Dermis lymphatic vessel endothelial cell (primary cell): ENCODE measurements at places on chromosomes 5 and 9. TPM values are rescaled to one million over a fixed set of nuclear protein-coding genes. Genes with fewer than 3 reads are reported as not detected.

The IL5 gene
- not detected in 2 replicates for total RNA-seq

The PCDHA1 gene
- total RNA-seq, result under 0.01 and 0.09 TPM in 2 replicates

The TRPM6 gene
- total RNA-seq, result 0.09 and 0.33 TPM in 2 replicates

The OR2Y1 gene
- not detected in 2 replicates for total RNA-seq

The GMCL2 gene
- total RNA-seq, result not detected in 2 replicates

The ADAM19 gene
- total RNA-seq, result 25.1 and 49.2 TPM in 2 replicates

The COL23A1 gene
- total RNA-seq, result 0.33 and 0.43 TPM in 2 replicates
